ENCODE measurements at places on chromosomes 13 and 19.
A peak's percentile ranks its signal among the peaks of the same experiment; 100 is the strongest.

DNA sequence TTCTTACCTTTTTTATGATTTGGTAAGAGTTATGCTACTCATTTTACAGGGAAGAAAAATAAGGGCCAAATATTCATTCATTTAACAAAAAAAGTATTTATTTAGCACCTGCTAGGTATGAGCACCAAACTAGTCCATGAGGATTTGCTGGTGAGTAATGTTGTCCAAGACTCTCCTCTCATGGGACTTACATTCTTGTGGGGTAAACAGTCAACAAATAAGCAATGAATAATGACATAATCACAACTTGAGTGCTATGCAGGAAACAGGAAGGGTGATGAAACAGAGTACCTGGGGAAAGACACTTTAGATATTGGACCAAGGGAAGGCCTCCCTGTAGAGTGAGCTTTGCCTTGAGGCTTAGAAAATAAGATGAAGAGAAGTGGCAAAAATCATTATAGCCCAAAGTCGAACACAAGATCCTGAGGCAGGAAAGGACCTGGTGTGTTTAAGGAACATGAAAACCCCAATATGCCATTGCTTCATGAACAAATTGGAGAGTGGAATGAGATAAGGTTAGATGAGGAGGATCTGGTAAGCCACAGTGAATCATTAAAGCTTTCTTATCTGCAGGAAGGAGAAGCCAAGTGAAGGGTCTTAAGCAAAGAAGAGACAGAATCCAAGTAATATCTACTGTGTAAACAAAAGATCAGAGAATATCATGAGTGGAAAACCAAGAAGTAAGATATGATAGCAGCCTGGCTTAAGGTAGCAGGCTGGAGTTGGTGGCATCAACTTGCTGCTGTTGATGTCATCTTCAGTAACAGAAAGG, 294.5 kb upstream of the NBEA start:
- no peak for DNase-seq

DNA sequence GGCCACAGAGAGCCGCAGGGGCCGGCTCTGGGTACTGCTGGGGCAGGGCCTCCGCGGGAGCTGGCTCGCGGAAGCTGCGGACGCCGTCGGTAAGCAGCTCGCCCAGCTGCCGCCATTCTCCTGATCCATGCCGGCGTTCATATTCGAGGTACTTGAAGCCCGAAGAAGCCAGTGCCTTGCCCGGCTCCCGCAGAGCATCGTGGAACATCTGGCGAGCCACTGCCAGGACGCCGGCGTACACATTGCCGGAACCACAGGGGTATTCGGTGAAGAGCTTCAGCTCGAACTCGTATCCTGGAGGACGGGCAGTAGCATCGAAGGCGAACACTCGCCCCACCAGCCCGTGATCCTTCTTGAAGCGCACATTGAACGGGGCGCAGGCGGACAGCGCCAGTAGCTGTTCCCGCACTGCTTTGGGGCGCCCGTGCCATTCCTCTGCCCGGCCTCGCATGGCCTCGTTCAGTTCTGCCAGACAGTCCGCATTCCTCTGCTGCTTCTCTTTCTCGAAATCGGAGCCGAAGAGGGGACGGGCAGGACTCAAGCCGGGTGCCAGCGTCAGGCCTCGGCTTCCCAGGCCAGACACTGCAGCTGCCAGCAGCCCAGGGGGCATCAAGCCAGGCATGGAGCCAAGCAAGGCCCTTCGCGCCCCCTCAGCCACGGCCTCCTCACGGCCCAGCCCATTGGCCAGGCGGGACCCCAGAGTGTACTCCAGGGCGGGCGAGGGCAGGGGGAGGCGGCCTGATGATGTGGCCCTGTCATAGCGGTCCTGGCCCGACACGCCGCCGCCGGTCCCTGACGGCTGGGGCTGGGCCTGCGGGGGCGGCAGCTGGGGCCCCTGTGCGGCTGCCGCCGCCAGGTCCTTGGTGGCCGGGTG, 1.0 kb downstream of the IRF2BP1 start:
- DNase-seq: peak; percentile 45

DNA sequence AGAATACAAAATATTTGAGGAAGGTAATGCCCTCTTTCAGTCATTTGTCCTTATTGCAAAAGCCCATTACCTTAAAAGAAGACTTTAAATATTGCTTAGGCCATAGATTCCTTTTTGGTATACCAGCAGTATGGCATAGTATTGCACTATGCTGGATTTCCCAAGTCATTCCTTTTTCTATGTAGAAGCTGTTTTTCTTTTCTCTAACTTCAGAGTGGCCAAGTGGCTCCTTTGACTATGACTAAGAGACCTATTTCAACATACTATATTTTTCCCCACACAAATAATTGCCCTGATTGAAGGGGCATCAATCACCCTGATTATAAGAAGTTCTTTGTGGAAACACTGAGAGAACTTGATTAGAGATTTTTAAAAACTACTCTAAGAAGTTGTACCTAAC, 68.6 kb downstream of the UFM1 start:
- DNase-seq: no peak

GRCh38 chr19:30131246-30131645, 189.2 kb downstream of the URI1 start:
- no peak for DNase-seq

DNA sequence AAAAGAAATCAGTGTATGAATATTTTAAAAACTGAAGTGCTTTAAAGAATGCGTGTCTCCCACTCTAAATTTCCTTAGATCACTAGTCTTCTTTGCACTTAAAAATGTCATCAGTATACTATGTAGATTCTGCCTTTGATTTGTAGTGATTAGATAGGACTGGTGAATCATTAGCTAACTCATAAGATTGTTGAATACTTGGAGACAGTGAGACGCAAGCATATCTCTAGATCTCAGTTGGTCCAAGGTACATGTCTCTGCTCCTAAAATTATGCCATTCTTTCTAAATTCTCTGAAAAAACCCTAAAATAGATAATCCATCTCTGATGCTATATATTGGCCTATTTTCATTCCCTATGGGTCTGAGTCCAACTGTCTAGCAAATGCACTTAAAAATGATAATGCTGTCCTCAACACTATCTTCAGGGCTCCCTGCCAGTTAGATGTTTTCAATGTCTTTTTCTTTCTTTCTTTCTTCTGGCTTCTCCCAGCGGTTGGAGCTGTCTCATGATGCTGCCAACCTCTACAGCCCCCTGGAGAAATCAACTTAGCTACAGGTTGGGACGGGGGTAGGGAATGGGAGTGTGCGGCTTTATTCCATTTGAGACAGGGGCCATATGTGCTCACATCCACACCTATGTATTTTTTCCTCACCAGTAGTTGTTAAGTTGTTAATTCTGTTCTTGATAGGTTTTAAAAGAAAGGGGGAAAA, 301.0 kb downstream of the NDFIP2 start:
- DNase-seq: no peak

DNA sequence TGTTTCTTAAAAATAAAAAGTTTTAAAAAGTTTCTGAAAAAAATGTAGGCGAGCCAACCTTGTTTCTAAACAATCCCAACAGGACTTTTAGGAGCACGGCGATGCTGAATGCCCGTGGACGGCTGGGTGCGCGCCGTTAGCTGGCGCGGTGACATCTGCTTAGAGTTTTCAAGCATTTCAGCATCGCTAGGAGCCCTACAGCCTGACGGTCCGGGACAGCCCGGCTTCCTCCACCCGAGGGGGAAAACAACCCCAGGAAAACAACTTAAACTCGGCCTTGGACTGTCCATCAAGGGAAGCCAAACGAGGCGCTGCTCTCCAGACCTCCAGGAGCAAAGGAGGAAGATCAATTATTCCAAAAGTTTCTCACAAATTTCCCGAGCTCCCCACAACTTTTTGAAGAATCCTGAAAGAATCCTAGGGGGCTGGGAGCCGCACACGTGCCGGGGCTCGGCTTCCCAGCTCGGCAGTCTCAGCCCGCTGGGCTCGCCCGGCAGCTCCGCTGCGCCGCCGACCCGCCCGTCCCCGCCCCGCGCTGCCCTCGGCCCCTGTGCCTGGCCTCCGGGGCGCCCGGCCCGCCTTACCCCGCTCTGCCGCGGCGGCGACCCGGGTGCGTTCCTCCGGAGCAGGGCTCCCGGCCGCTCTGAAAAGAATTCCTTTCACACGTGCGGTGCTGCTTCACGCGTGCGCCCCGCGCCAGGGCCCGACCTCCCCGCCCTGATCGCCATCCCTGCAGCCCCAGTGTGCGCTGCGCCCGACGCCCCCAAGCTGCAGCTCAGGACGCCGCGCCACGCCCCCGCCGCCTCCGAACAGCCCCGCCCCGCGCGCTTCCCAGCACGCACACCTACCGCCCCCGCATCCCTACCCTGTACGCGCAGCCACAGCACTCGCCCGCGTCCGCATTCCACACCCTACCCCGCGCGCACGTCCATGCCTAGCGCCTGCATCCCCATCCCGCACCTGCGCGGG, at the start of gene GJA3:
Gene GJA3, minus strand, starts transcription at position 747 of the 969 bp plus-strand sequence. CDS start 17,764 bp downstream, outside the sequence.
- peak; percentile 46 for DNase-seq

GRCh38 chr19:17405250-17406045, at the start of gene BST2:
Gene BST2 (minus strand): TSS chr19:17405630. CDS start chr19:17405575, 55 bp downstream.
- peak; percentile 76 for DNase-seq

- no peak for DNase-seq
Measured at GRCh38 chr13:109416001-109416400, 370.4 kb downstream of the IRS2 start.

- no peak for DNase-seq
Measured at GRCh38 chr13:92938486-92939020, 288.1 kb upstream of the GPC6 start.
